ENCODE measurements at places on chromosomes 2 and 18.

- no peak for DNase-seq
Observed at GRCh38 chr2:60484133-60484645, 69.3 kb downstream of the BCL11A start.

GRCh38 chr2:14304326-14304725, 328.2 kb upstream of the LRATD1 start:
- DNase-seq: no peak

DNA sequence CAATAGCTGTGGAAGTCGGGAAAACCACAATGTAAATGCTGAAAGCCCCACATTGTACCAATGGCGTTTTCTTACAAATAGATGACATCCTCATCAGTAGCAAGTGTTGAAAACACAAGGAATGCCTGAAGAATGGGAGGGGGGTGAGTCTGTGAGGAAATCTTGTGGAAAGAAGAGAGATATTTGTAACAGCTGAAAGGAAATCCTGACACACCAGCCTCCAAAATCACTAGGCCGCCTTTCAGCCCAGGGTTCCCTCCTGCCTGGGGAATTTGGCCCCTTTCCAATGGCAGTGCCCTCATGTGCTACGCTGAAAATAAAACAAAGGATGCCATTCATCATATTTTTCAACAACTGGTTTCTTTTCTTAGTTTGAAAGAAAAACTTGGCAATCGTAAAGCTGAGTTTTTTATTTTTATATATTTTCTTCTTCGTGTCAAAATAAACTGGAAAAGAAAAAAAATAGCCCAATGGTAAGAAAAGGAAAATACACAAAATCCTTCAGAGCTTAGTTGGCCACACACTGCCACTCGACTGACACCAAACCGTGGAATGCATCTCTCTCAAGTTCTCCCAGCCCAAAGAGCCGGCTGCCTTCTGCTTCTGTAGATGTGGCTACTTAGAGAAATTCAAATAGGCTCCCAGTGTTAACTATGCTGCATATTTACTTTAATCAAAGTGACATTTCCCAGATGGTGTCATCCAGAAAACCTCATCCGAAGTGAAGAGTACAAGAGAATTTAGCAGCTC, 52.0 kb downstream of the FTCDNL1 start:
- no peak for DNase-seq

DNA sequence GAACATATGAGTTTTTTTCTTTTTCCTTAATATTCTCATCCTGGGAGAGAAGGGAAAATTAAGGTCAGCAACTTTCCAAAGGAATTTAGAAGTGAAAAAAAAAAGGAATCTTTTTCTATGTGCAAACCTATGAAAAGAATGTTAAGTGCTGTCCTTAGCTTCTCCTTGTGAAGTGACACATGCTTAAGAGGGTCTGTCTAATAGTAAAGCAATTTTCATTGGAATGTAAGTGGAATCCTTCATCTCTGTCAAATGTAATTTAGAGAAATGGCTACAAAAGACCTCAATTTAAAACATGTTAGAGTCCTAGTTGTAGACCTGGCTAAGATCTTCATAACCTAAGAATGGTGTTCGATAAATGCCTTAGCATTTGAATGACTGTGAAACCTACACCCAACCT, 117.4 kb upstream of the EPB41L3 start:
- DNase-seq: no peak

- no peak for DNase-seq
Observed at GRCh38 chr2:175964195-175964594, 37.9 kb downstream of the LNPK start.

DNA sequence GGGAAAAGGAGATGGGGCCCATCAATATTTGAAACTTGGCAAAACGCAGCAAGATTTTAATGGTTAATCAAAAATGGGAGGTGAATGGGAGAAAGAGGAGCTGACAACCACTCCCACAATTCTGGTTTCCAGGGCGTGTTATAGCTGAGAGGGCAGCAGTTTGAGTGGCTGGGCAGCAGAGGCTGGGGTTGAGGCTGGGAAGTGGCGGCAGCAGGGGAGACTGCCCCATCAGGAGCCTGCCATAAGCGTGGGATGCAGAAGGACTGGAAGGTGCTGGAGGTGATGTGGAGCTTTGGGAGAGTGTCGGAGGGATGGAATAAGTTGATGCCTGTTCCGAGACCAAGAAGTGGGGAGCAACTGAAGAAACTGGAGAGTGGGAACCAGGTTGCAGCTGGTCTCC, 48.9 kb upstream of the SH3RF3 start:
- DNase-seq: no peak

- DNase-seq: no peak
Observed at GRCh38 chr2:154402213-154402612, 296.3 kb upstream of the KCNJ3 start.

- no peak for DNase-seq
Observed at GRCh38 chr18:6948281-6949055, 169.1 kb downstream of the LAMA1 start.

- no peak for DNase-seq
Observed at GRCh38 chr2:100205174-100205573, 62.8 kb upstream of the AFF3 start.

DNA sequence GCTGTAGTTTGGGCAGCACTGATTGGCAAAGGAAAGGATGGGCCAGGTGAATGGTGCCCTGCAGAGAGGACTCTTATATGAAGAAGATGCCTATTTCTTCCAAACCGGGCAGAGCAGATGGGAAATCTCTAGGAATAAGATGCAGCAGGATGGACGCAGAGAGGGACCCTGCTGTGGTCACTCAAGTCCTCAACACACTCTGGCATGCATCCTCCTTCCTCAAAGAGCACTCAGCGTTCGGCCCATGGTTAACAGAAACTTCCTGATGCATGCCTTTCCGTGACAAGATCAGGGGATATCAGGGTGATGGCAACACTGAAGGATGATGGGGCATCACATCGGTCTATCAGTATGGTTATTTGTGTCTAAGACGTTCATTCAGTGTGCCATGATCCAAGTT, 232.7 kb downstream of the TTC32 start:
- no peak for DNase-seq

DNA sequence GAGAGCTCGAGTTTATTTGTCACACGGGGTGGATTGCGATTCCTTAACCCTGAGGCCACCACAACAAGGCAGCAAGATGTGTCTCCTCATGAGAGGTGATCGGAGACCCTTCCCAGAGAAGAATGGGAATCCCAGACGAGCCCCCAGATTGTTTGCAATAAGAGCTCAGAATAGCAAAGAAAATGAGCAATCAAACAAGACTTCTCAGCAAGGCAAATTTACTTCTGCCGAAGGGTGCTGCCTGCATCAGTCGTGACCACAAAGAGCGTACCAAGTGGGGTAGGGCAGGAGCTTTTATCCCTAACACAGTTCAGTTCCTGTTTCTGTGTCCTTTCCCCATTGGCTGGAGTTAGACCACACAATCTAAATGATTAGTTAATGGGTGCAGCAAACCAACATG, 237.5 kb upstream of the SYT4 start:
- no peak for DNase-seq

DNA sequence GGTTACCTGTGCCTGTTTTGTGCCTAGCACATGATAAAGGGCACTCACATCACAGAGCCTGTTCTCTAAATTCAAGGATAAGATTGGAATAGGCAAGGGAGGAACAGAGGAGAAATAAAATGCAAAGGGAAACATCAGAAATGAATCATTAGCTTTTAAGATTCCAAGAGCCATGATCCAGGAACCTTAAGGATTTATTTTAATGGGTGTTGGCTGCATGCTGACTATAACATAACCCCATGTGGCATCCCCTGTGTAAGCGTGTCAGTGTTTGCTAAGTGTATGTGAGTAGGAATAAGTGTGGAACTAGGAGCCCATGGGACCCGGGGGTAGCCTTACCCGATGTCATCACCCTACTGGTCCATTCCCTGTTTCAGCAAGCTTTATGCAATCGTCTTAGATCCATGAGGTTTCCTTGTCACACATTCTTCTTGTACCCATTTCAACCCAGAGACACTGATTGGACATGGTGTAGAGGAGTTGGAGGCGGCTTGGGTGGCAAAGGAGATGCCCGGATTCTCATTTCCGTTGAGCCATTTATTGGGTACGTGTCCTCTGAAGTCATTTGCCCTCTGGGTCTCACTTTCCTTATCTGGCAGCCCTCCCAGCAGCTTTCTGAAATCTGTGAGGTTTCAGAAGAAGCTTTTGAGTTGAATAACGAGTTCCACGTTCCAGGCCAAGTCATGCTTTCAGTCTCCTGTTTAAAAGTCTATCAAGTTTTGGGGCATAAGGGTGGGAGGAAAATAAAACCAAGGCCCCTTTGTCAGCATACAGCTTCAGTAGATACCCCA, 117.0 kb downstream of the MGAT5 start:
- DNase-seq: no peak

DNA sequence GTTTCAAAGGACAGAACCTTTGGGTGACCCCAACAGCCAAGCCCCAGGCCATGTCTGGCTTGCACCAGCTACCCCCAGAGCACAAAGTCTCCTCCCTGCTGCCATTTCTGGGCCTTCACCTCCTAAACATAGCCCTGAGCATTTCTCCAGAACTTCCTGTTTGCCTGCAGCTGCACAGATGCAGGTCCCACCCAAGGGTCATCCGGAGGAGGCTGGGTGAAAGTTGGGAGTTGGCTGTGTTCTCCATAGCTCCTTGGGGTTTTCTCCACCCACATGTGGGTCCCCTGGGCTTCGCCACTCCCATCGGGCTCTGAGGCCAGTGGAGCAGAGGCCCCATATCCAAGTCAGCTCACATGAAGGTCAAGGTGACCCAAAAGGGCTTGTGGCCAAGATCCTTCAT, 4.3 kb downstream of the TNP1 start:
- DNase-seq: no peak

- peak; percentile 70 for DNase-seq
Observed at GRCh38 chr18:49021433-49022129, 70.8 kb upstream of the SMAD7 start.

DNA sequence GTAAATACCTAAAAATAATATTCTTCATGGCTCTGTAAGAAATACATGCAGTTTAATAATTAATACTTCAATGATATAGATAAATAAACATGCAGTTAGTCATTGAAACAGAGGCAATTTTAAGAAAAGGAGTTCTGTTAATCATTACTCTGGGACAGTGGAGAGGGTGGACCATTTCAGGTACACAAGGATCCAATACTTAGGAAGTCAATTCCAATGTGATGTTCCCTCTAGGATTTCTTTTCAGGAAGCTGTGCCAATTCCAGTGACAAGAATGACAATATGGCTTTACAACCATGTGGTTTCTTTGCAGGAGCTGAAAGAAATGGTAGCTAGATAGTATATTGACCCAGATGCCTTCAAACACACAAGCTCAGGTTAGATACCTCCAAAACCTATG, 175.8 kb upstream of the NETO1 start:
- DNase-seq: no peak

DNA sequence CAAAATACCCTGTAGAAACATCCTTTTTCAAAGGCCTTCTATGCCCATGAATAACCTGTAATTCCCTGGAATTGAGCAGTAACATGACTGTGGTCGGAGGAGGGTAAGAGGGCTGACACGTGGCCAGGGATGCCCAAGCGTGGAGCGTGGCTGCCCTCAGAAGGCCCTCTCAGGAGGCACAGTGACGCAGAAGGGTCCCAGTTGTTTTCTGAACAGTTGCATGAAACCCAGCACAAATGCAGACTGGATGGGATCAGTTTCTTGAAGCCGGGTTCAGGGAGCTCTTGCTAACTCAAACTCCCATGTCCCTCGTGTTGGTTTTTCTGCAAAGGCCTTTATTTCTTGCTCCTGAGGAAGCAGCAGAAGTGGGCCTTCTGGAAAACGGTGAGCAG, 237.0 kb downstream of the ALPK2 start:
- no peak for DNase-seq

DNA sequence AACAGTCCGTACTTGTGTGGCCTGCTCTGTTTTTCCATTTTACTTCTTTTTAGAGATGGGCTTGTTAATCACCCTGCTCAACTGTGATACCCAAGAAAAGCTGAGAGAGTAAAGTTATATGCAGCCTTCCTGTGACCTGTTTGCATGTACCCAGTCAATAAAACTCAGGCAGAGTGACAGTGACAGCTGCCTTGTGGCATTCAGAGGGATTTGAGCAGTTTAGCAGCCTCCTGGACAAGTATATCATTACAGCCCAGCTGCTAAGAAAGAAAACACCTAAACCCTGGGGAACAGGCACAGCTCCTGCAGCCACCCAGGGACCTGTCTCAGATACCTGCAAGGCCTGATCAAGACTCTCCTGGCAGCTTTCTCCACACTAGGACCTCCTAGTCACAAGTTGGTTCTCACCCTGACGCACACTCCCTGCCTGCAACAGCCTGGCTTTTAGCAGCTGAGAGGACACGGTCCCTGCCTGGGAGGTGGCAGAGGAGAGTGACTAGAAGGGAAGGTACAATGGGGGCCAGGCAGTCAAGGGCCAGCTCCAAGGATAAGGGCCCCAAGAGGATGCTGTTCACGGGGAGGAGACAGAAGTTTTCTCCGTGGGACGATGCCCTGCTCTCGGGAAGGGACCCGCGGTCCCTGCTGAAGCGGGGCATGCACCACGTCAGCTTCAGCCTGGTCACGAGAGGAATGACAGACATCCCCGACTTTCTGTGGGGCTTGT, at the start of gene LRRC30:
TSS of gene LRRC30 (plus strand) at position 464 of the 724 bp plus-strand sequence. CDS start at position 514, 50 bp downstream.
- DNase-seq: no peak

DNA sequence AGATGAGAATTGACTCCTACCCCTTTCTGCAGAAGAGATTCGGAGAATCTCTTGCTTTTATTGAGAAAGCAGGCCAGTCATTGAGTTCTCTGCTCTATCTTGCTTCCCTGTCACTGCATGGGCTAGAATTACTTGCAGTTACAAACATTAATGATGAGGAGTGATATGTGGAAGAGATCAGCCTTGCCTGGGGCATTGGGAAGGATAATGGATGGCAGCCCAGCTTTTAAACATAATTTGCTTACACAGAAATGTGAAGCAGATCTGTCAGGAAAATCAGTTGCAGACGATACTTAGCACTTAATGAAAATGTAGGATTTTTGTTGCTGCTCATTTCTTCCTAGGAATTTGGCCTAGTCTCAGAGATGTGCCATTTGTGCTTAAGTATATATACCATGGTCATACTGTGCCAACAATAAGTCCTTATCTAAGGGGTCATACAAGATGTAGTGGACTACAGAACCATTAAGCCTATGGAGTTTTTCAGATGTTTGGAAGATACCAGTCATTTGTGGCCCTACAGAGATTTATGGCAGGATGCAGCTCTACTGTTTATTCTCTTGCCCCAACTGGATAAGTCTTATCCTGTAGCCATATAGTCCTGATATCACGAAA, 92.7 kb downstream of the XRCC5 start:
- no peak for DNase-seq
